ENCODE measurements at places on chromosomes 2 and 18. TPM values are rescaled to one million over a fixed set of nuclear protein-coding genes. Genes with fewer than 3 reads are reported as not detected.

GRCh38 chr2:113067681-113068080 lies at the start of gene IL1F10:
TSS of gene IL1F10 (plus strand) at chr2:113067970. CDS start at chr2:113072739, 4,769 bp downstream.
- DNase-seq = no peak

DNA sequence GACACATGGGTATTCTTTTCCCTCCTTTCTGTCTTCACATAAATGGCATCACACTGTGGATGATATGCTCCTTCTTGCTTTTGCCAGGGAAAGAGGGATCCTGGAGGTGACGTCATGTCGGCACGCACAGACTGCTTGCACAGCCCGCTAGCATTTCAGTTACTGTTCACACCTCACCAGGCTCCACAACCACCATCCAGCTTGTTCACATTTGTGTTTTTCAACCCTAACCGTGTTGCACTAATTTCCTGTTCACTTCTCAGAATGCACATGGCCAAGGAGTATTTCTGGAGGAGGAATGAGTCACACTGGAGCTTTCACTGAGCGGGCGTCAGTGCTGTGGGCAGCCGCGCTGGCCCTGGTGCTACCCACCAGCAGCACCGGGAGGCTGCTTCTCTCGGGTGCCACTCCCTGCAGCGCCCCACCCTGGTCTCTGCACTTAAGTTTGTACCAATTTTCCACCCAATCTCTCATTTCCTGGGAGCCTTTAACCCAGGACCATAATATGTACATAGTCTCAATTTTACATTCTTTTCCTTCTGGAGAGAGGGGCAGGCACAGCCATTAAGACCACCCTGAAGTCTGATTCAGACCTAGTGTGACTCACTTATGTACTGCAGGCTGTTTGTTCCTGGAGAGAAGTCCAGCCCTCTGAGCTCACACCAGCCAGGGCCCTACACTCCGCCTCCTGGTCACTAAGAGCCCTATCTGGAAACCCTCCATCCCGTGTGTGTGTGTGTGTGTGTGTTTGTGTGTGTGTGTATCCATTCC lies 65.1 kb downstream of the MBP start:
- DNase-seq = peak; percentile 66

GRCh38 chr2:54092940-54093339 lies 22.5 kb upstream of the ACYP2 start:
- no peak for DNase-seq

DNA sequence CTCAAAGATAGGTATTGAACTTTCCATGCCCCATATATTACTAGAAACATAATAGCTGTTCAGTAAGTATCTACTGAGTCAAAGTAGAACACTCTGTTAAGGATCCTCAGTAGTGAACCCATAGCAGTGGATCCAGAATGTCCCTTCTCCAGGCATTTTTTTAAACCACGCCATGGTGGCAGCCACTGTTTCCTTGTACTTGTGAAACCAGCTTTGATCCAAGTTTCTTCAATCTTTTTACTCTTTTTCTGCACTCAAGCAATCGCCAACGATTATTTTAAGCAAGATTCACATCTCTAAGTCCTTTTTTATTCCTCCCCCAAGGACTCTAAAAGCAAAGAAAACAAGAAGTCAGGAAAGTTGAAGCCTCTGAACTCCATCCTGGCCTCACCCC lies 291.2 kb upstream of the SLC14A2 start:
- DNase-seq = no peak

DNA sequence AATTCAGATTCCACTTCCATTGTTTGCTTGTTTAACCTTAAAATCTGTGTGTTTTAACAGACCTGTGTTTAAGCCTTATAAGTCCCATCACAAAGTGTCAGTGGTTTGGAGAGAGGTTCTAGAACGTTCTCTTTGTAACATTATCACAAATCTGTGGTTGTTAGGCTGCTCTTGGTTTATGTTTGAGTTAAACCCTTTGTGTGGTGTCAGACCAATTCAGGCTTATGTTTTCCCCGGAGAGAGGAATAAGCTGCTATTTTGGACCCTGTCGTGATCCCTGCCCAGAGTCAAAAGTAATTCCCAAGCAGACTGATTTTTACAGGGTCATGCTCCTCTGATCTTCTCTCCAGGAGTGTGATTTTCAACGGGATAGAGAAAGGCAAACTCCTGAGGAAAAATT lies 43.8 kb upstream of the LTBP1 start:
- DNase-seq = no peak

GRCh38 chr2:25566694-25567093 lies 106.7 kb downstream of the DTNB start:
- no peak for DNase-seq

OXER1 gene
- total RNA-seq = 0.25 TPM

MTCL1 gene
- total RNA-seq = 0.66 TPM

MRO gene
- not detected for total RNA-seq

CRACDL gene
- total RNA-seq = 0.12 TPM

GAREM2 gene
- total RNA-seq = 10.4 TPM

TTL gene
- 27.1 TPM for total RNA-seq
